ENCODE measurements at places on chromosomes 12 and 14. TPM values are rescaled to one million over a fixed set of nuclear protein-coding genes. Genes with fewer than 3 reads are reported as not detected.

The STRAP gene
- 91.0 TPM for total RNA-seq

The MORN3 gene
- total RNA-seq, result 7.6 TPM

The FGD4 gene
- total RNA-seq, result 2.1 TPM

The KLHL33 gene
- 0.31 TPM for total RNA-seq

The CAPS2 gene
- total RNA-seq, result 9.2 TPM

The CINP gene
- total RNA-seq, result 22.4 TPM

The AHNAK2 gene
- total RNA-seq, result not detected

The CACNB3 gene
- total RNA-seq, result 12.2 TPM

The SIX4 gene
- total RNA-seq, result not detected

The TAMALIN gene
- total RNA-seq, result 403 TPM

The ATP6V1D gene
- total RNA-seq, result 70.0 TPM

The PRDM4 gene
- 49.5 TPM for total RNA-seq

The DCAF11 gene
- total RNA-seq, result 99.3 TPM

The SRRM4 gene
- total RNA-seq, result not detected

The MAP1LC3B2 gene
- 3.3 TPM for total RNA-seq

The ESR2 gene
- not detected for total RNA-seq
